ENCODE measurements at places on chromosomes 3 and 15.
A peak's percentile ranks its signal among the peaks of the same experiment; 100 is the strongest.

DNA sequence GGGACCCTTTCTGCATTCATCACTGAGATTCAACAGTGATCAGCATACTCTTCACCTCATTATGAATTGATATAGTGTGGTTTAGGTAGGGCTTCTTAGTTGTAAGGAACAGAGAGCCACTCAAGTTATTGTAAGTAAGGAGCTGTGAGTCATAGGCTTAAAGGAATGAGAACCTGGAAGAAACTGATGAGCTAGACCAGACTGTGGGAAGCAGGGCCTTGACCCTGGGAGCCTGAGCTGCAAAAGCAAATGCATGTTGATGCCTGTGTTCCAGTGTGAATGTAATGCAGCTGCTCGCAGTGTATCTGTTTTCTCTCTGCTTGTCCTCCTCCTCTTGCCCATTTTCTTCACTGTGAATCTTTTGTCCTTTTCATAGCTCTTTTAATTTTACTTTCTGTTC lies 13.6 kb downstream of the ZKSCAN7 start:
- DNase-seq, result no peak

GRCh38 chr3:19348941-19349564 lies 200.7 kb downstream of the KCNH8 start:
- DNase-seq, result no peak

DNA sequence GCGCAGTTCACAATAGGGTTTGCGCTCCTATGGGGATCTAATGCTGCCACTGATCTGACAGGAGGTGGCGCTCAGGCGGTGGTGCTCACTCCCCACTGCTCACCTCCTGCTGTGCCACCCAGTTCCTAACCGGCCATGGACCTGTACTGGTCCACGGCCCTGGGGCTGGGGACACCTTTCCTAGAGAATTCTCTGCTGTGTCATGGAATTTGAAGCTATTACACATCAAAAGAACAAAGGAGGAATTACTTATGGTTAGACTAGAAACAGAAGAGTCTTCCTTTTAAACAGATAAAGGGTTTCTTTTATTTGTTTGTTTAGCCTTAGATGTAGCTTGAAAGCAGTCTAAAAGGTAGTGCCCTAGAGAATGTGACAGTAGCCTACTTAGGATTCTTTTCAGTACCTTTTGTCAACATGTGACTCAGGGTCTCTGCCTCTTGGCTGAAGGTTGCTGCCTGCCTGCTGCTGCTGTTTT lies 50.3 kb downstream of the PAK2 start:
- no peak for DNase-seq

- DNase-seq, result no peak
Measured at GRCh38 chr15:22823495-22824128, 14.9 kb upstream of the NIPA2 start.

DNA sequence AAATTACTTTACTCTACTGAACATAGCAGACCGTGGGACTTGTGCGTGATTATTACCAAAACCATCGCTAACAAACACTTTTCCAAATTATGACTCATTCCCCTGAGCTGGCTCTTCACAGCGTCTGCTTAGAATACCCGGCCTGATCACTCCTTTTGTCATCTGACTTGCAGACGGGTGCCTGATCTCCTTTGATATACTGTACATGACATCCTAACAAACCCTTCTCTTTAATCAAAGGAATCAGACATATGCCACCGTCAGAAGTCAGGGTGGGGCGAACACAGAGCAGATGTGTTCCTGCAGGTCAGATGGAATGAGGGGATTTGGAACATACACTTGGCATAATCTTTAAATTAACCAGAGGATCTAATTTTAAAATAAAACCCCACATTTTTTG lies 48.5 kb upstream of the SH3GL3 start:
- DNase-seq, result peak; percentile 28

GRCh38 chr15:64699751-64700388 lies 75.5 kb downstream of the RBPMS2 start:
- DNase-seq, result no peak

DNA sequence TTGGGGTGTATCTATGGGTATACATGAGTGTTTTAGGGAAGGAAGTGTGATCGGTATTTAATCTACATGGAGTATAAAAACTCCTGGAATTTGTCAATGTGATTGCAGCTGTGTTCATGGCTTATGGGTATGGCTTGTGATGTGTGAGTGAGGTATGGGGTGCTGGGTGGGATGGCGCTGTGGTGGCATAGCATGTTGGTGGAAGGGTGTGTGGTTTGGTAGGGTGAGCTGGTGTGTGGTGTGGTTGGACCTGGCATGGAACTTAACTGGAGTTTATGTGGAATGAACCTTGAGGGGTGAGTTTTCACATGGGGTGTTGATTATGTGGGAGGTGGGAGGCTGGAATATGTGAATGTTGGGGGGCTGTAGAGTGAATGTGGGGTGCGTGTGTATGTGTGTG lies 492 bp upstream of the MOBP start:
- no peak for DNase-seq

GRCh38 chr3:38579551-38580449 lies 69.7 kb downstream of the SCN5A start:
- DNase-seq, result no peak

DNA sequence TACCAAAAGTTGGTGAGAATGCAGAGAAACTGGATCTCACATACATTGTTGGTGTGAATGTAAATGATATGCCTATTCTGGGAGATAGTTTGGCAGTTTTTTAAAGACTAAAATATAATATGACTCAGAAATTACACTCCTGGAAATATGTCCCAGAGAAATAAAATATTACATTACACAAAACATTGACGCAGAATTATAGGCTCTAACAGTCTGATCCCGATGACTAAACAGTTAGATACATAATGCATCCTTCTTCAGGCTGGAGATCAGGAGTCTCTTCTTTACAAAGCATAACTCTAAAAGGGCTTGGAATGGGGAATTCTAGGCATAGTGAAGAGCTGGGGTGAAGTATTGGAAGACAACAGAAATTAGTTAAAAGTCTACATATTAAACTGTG lies 586.2 kb upstream of the NECTIN3 start:
- DNase-seq, result no peak

- no peak for DNase-seq
Measured at GRCh38 chr3:61460636-61461035, 100.7 kb upstream of the PTPRG start.

DNA sequence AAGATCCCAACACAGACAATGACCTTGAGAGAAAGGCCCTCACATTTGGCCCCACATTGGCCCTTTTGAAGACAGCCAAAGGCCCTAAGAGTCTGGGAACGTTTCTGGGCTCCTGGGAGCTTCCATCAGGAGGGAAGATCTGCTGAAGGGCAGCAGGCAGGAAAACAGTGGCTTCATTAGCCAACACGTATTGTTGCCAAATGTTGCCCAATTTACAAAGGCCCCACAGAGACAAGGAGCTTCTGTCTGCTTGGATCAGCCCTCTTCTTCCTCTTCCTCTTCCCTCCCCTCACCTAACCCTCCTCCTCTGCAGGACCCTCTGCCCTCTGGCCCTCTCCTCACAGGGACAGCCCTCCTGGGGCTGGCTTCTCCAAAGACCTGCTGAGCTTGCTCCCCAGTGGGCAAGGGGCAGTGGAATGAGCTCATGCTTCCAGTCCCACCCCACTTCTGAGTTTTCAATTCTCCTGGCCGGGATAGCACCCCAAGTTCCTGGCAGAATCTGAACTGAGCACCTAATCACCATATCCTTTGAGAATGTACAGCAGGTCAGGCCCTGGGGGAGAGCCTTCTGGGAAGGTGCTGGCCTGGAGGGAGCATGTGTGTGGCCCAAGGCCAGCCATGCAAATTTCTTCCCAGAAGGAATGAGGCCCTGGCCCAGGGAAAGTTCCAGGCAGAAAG lies 5.1 kb upstream of the LTF start:
- DNase-seq, result no peak

DNA sequence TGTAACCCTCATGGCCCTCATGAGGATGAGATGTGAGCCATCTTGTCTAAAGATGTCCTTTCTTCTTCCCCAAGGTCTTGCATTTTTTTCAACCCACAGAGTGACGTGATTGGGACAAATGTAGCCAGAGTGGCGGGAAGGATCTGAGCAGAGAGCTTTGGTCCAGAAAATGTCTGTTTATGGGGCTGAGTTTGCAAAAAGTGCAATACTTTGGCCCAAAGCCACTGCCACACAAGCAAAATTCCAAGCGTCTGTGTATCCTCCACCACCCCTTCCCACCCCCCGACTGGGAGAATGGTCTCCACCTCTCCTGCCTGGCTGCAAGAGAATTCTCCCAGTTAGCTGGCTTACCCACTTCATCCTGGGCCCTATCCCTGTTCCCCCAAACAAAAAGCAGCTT lies 246.9 kb upstream of the LRIG1 start:
- DNase-seq, result no peak

GRCh38 chr3:21750831-21751391 lies at the start of gene ZNF385D:
ZNF385D (minus strand) TSS chr3:21751210; CDS start chr3:21750916, 294 bp downstream.
- no peak for DNase-seq

DNA sequence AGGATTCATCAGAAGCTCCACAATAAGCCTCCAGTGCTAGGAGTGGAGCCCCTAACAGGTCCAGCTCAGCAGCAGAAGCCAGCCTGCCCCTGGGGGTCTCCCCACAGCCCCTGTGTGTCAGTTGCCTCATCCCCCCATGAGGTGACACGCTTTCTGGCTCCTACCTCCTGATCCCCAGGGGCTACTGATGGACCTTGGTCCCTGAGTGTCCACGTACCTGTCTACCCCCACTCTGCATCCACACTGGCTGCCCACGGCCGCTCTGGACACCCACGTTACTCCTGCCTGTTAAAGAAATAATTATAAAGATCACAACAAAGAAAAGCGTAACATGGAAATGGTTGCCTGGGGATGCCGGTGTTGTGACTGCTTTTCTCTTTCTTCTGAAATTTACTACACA lies 143.1 kb downstream of the CHSY1 start:
- no peak for DNase-seq

DNA sequence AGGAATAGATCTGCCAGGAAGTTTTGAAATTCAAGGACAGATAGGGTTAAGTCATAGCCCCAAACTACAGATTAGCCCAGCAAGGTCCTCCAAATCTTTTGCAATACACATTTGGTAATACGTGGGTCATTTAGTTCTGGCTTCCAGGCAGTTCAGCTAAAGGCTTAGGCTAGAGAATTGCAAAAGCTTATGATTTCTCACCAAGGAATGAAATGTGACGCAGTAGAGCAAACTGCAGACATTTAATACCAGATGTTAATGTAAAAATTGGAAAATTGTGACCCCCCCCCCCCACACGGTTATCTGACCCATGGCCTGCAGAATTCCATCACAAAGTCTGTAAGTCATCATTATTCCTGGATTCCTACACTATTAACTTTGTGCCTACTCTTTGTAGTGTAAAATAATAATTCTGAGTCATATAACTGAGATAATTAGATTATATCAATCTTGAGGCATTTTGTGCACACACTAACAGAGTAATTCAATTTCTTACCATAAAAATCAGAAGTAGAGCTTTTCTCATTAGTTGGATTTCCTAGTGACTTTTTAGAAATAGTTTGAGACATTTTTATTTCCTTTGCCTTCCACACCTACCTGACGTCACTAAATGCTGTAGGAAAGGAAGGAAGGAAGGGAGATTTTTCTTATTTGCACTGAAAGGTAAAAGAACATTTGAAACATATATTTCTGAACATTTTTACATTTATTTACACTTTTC lies 235.2 kb downstream of the DTWD1 start:
- peak; percentile 98 for DNase-seq

DNA sequence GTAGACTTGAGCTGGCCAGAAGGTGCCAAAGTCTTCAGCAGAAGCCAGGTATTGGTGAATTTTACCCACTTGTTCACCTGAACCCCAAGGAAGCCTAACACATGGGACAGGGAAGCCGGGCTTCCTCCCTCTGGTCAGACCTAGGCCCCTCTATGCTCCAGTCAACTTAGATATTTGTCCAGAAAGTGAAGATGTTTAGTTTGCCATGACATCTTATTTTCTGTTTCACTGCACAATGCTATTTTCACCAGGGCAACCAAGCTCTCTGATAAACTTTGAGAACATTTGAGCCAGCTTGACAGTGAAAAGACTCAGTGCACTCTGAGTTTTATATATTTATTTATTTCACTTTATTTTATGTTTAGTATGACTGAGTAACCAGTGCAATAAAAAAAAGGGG lies 71.0 kb downstream of the SOX14 start:
- DNase-seq, result no peak

DNA sequence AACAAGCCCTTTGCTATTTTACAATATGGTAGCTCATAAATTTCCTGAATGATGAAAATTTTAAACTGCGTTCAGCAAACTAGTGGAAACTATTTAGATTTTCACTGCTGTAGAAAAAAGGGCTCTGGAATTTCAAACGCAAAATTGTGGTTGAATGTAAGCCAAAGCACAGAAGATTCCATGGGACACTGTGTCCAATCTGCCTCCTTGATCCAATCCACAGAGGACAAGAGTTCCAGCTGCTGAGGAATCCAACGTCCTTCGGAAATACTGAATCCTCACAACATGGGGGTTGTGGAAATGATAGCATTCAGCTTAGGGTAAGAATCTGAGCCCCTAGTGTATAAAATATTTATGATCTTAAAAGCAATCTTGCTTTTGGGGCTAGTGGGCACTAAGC lies 161.0 kb downstream of the PLD1 start:
- DNase-seq, result no peak

- no peak for DNase-seq
Measured at GRCh38 chr3:89740881-89741177, 633.4 kb downstream of the EPHA3 start.

DNA sequence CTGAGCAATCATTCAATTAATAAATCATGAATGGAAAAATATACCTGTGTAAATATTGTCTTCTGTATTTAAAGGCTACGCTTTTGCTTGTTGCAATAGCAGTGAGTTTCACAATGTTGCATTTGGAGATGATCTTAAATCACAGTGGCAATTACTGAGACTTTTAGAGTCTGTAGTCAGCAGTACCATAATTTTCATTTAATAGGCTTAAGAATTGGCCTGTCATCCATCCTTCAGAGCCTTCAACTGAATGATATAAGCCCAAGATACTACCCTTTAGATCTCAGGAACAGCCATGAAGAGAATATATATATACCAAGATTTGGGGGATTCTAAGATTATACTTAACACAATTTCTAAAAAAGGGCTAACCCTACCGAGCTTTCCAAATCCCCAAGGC lies 458.1 kb downstream of the GBE1 start:
- no peak for DNase-seq

DNA sequence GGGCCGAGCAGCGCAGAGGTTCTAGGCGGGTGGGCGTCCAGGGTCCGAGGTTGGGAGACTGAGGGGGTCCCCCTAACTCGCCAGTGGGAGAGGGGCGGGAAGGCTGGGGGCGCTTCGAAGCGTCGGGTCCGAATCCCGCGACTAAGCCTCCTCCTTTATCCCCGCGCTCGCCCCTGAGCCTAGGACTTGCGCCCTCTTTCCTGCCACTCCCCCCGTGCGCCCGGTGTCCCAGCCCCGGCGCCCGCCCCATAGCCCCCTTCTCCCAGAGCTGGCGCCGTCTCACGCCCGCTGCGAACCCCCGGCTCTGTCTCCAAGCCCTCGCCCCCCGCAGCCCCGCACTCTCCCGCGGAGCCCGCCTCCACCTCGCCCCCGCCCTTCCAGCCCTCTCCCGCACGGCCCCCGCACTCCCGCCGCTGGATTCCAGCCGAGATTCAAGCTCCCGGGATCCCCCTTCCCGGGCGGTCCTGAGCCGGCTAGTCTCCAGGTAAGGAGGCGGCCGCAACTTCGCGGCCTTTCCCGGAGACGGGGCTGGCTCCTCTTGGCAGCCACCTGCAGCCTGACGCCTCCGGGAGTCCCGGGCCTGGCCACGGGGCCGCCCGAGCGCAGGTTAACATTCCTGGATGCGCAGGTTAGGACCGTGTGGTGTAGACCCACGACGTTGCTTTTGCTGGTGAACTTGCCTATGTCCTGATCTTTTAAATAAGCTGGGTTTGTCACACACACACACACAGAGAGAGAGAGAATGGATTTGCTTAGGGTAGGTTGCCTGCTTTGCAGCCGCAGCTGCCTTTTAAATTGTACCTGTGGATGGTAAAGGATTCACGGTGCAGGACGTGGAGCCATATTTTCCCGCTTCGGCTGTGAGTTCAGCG lies 563 bp downstream of the PXYLP1 start:
- no peak for DNase-seq

Measured in AG04449 (cell line).